ENCODE measurements at places on chromosomes 11 and 22. TPM values are rescaled to one million over a fixed set of nuclear protein-coding genes. Genes with fewer than 3 reads are reported as not detected.

DGCR6 gene
- total RNA-seq, result 1.8 TPM

MTCH2 gene
- total RNA-seq, result 47.1 TPM

DNA sequence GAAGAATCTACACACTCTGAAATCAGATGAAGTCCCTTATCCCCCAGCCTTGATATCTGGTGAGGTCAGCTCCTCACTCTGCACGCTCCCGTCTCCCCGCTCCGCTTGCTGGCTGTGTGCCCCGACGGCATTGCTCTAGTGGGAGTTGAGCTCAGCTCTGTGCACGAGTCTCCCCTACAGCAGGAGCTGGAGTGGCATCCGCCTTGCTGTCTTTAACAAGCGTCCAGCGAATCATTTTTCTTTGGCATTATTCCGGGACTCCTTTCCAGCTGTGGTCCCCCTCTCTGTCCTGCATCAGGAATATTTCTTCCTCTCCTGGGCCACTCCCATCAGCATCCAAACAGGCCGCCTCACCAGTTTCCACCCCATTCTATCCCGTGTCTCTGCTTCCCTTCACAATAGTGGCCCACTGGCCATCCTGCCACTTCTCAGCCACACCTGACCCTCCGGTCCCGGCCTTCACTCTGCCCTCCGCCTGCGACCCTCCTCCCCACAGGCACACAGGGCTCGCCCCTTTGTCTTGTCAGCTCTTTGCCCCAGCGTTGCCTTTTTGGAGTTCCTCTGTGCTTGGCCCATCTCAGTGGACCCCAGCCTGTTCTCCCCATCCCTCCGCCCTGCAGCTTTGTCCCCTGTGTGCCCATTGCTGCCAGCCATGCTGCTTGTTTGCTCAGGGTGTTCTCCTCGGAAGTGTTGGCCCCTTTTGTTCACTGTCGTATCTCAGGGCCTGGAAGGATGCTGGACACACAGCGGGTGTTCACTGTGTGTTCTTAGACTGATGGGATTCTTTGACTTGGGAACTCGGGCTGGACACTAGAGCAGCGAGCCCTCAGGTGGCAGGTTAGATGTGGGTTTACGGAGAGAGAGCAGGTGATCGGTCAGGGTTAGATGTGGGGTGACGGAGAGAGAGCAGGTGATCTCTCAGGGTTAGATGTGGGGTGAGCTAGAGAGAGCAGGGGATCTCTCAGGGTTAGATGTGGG is 441.8 kb downstream of the TBC1D22A start:
- peak; percentile 66 for DNase-seq
- H3K27me3 ChIP-seq, result no peaks in the 10 kb centered on the region
- no peak overlapping the region for H3K4me3 ChIP-seq
- H3K4me1 ChIP-seq, result peaks cover 6% of the 10 kb centered on the region
- H3K36me3 ChIP-seq, result no peaks in the 10 kb centered on the region

DNA sequence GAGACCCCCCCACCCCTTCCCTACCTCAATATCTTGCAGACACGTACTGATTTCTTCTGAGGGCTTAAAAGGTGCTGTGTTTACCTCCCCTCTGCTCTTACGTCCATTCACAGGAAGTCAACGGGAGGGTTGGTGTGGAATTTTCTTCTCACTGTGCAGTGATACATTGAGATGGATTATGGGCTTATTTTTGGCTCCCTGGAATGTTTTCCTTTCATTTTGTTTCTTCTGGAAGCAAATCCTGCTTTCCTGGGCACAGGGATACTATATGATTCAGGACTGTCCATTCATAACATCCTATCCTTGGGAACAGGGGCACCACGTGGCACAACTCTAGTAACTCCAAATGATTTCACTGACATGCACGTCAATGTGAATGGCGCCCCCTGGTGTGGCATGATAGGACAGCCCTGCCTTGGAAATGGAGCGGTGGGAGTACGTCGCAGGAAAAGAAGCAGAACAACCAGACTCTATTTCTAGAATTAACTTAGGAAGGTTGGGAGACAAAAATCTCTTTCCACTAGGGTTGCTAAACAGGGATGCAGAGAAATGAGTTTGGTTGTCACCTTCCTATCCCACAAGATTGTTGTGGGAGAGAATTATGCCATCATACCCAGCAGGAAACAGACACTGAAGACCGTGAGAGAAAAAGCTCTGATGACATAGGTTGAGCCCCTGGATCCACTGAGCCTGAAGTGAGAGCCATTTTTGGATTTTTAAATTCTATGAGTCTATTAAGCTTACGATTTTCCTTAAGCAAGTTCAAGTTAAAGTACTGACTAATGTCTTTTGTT is 146.5 kb upstream of the RAG2 start:
- peak; percentile 84 for DNase-seq
- no peaks in the 10 kb centered on the region for H3K36me3 ChIP-seq
- H3K27ac ChIP-seq, result no peak overlapping the region
- no peak overlapping the region for H3K4me3 ChIP-seq
- H3K27me3 ChIP-seq, result peaks cover 7% of the 10 kb centered on the region
- H3K4me1 ChIP-seq, result no peaks in the 10 kb centered on the region

DNA sequence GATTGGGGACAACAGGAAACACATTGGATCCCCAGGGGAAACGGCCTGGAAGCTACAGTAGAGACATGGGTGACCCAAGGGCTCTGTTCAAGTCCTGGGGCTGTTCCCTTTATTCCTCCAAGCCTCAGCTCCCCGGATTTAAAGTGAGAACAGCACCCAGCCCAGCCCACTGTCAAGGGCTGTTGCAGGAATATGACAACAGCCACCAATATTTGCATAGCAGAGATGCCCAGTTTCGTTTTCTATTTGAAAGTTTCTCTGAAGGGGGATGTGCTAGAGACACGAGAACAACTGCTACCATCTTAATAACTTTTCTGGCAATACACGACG is 81.1 kb upstream of the WNT7B start:
- peak; percentile 80 for DNase-seq
- H3K4me1 ChIP-seq, result peaks cover 100% of the 10 kb centered on the region
- H3K36me3 ChIP-seq, result no peaks in the 10 kb centered on the region

- no peaks in the 10 kb centered on the region for H3K36me3 ChIP-seq
- no peak overlapping the region for H3K4me3 ChIP-seq
- no peak overlapping the region for H3K27ac ChIP-seq
- no peaks in the 10 kb centered on the region for H3K27me3 ChIP-seq
- peaks cover 2% of the 10 kb centered on the region for H3K4me1 ChIP-seq
These were observed 5.2 kb downstream of the APOBEC3B start for GRCh38 chr22:38987171-38987895.
